HFFc6 (cell line): ENCODE measurements at places on chromosomes 12 and 14.
A peak's percentile ranks its signal among the peaks of the same experiment; 100 is the strongest.

- H3K36me3 ChIP-seq: no peaks in the 10 kb centered on the region
- peak overlapping the region; percentile 64 for H3K27ac ChIP-seq
- H3K4me1 ChIP-seq: peaks cover 36% of the 10 kb centered on the region
- H3K4me3 ChIP-seq: no peak overlapping the region; the same call in 1 of the 2 replicates
- peak; percentile 77 for DNase-seq
- H3K27me3 ChIP-seq: peaks cover 2% of the 10 kb centered on the region; the same call in 1 of the 2 replicates
Measured at GRCh38 chr12:63064080-63064479, 86.9 kb downstream of the AVPR1A start.

GRCh38 chr14:68695856-68696255, 97.0 kb downstream of the ZFP36L1 start:
- no peak for DNase-seq
- H3K4me3 ChIP-seq: peak overlapping the region; percentile 14
- peak overlapping the region; percentile 94 for H3K27ac ChIP-seq
- peaks cover 49% of the 10 kb centered on the region for H3K4me1 ChIP-seq
- 0 out of 2 replicates have a peak, but pooled peaks cover 3% of the 10 kb centered on the region for H3K36me3 ChIP-seq

DNA sequence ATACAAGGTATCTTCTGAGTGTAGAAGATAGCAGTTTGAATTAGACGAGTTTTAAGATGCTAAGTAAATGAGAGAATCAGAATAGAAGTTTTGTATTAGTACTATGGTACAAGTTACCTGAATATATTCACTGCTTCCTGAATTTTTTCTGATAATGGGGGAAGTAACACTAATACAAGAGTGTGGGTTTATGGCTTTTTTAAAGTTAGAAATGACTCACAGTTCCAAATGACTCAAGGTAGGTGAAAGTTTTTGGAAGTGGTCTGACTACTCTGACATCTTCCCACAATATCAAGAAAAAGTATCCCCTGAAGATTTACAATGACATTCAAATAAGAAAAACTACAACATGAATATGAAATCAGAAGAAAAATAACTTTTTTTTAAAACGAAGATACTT, 123.7 kb upstream of the GARIN6 start:
- no peaks in the 10 kb centered on the region for H3K4me1 ChIP-seq
- DNase-seq: no peak
- H3K4me3 ChIP-seq: no peak overlapping the region
- no peak overlapping the region for H3K27ac ChIP-seq
- no peaks in the 10 kb centered on the region for H3K27me3 ChIP-seq

- H3K4me3 ChIP-seq: peak overlapping the region; percentile 64
- DNase-seq: peak; percentile 47
- peaks cover 66% of the 10 kb centered on the region for H3K4me1 ChIP-seq
- peak overlapping the region; percentile 87 for H3K27ac ChIP-seq
- peaks cover 24% of the 10 kb centered on the region for H3K36me3 ChIP-seq
Measured at GRCh38 chr14:96086574-96087077, 47.5 kb downstream of the C14orf132 start.
